ENCODE measurements at places on chromosomes 3 and 15.

DNA sequence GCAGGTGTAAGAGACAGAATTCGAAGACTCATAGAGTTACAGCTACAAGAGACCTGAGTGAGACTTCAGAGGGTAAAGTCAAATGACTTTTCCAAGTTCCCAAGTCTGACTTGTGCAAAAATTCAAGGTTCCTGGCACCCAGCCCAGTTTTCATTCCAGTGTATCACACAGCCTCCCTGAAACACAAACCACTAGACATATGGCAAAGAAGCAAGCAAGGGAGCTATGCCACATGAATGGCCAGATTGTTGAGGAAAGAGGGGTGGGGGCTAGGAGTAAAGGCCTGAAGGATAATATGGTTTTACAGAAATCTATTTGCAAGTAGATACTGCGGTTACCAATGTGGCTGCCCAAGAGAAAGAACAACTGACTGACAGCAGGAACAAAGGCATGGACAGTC, 301.2 kb downstream of the MECOM start:
- no peak for DNase-seq

GRCh38 chr3:160885791-160886286, 129.8 kb downstream of the PPM1L start:
- no peak for DNase-seq

- DNase-seq = no peak
Measured at GRCh38 chr3:40306336-40306735, 3.2 kb upstream of the EIF1B start.

DNA sequence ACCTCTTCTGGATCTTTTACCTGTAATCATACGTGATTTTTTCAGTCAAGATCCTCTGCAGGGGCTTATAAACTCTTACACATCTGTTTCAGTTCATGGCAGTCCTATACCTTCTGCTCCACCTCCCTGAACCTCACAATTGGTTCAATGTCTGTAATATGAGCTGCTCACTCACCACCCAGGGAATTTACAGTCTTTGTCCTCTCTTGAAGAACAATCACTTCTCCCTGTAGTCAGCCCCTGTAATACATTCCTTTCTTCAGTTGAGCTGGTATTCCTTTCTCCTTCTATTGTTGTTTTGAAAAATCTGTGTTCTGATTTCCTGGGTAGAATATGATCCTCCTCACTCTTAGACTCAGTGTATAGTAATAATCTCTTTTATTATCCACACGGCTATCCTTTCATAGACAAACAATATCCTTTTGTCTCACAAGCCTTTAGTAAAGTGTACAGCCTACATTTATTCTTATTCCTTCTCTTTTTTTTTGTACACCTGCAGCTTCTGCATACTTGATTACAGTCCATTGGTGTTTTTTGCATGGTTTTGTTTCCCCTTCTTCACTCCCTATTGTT, 101.8 kb downstream of the NECTIN3 start:
- DNase-seq = no peak

- no peak for DNase-seq
Measured at GRCh38 chr15:93179700-93180102, 90.7 kb upstream of the RGMA start.

DNA sequence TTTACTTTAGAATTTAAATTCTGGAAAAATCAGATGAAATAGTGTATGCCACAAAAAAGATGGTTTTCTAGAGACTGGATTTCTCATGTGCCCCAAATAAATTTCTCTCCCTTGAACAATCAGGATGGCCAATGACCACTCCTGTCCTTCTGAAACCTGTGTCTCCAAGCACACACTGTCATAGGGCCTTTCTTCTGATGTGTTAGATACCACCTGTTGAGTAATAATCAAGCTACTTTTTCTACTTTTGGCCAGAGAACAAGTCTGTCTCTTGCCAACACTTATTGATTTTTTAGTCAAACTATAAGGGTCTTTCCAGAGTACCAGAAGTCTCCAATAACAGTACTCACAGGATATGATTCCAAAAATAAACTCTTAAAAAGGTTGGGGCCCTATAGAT, 16.1 kb upstream of the TFG start:
- no peak for DNase-seq

- DNase-seq = no peak
Measured at GRCh38 chr15:40146037-40146436, 14.8 kb upstream of the BUB1B start.

- no peak for DNase-seq
Measured at GRCh38 chr15:99613887-99614647, 48.3 kb downstream of the MEF2A start.

- DNase-seq = no peak
Measured at GRCh38 chr15:39585389-39585841, 4.5 kb downstream of the THBS1 start.

- DNase-seq = no peak
Measured at GRCh38 chr15:39976291-39977274, 42.7 kb downstream of the EIF2AK4 start.

GRCh38 chr3:58490860-58491501, 915 bp upstream of the KCTD6 start:
- no peak for DNase-seq

DNA sequence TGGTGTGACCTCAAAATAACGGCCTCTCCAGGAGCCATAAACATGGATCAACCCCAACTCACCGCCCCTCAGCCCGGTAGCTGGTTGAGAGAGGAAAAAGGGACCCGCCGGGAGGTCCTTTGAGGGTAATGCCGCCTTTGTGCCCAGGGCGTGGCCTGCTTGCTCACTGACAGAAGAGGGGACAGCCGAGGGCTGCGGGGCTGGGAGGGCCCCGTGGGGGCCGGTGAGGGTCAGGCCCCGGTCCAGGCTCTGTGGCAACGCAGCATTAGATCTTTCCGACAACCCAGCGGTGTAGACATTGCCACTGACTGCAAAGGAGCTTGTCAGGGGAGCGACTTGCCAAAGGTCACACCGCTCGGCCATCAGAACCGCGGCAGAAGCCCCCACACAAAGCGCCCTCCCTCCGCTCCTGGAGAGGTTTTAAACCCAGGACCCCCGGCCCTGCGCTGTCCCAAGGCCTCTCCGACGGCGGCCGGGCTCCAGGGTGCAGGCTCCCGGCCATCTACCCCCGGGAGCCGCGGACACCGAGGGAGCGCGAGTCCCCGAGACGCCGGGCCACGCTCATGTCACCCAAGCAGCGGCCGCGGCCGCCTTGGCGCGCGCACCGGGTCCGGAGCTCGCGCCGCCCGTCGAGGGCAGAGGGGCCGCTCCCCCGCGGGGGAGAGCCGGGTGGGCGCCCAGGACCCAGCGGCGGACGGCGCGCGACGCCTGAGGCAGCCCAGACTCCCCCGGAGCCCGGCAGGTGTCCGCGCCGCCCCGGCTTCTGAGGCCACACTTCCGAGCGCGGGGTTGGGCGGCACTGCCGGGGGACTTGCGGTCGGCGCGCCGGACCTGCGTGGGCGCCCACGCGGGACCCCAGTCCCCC, 975 bp downstream of the PCSK6 start:
- no peak for DNase-seq

DNA sequence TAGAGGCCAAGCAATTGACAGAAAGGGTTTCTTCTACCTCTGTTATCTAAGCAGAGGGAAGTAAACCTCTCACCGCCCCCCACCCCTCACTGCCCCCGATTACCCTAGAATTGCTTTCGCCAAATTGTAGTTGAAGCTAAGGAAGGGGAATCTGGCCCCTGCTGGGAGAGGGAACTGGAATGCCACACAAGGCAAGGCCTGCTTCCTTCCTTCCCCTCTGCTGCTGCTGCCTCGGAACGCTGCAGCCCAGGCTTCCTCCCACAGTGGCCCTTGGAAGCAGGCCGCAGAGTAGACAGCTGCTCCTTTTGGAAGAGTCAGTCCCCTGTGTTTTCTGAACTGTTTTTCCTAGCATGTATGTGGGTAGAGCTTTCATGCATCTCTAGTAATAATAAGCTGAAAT, 21.6 kb downstream of the RLBP1 start:
- DNase-seq = no peak

DNA sequence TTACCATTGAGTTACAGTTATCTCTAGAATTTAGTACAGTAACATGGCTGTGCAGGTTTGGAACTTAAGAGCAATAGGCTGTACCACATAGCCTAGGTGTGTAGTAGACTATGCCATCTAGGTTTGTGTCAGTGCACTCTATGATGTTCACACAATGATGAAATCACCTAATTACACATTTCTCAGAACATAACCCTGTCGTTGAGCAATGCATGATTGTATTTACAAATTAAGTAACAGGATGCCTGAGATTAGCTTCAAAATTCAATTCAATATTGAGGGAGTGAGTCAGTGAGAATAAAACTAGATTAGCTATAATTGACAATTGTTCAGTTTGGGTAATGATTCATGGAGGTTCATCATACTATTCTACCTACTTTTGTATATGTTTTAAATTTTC, 633.8 kb downstream of the IGSF11 start:
- DNase-seq = no peak

DNA sequence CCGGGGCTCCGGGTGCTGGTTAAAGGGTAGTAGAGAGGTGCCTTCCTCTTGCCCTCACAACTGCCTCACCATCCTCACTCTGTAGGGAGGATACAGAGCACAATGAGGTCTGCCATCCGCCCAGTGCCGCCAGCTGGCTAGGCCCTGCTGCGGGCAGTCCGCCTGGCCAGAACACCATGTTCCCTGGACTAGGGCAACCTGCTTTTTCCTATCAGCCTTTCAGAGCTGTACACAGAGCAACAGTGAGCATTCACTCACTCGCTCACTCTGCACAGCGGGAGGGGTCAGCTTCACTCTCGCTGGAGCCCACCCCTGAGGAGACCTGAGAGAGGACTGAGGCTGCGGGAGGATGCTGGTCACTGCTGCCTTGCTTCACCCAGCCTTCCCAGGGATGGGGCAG, 218.7 kb upstream of the CHRNA7 start:
- no peak for DNase-seq

GRCh38 chr3:97612632-97613031, 151.9 kb upstream of the ARL6 start:
- DNase-seq = no peak

GRCh38 chr3:69408542-69408941, 22.7 kb upstream of the FRMD4B start:
- no peak for DNase-seq

DNA sequence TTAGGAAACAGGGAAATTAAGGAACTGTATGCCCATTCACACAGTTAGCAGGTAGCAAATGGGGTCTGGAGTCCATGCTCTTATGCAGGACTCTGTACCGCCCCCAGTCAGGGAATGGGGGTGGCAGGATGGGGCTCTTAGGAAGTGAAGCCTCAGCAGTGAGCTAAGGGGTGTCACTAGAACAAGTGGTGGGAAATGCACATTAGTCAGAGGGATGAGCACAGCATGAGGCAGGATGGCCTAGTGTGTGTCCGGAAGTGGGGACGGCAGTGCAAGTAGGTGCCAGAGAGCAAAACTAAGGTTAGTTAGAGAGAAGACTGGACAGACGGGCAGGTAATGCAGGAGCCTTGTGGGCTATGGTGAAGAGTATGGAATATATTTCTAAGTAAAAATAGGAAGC, 60.7 kb downstream of the ST3GAL6 start:
- no peak for DNase-seq

GRCh38 chr3:12268049-12268735, 20.7 kb upstream of the PPARG start:
- no peak for DNase-seq

- DNase-seq = peak; percentile 42
Measured at GRCh38 chr15:80567721-80568157, 127.4 kb upstream of the ABHD17C start.

DNA sequence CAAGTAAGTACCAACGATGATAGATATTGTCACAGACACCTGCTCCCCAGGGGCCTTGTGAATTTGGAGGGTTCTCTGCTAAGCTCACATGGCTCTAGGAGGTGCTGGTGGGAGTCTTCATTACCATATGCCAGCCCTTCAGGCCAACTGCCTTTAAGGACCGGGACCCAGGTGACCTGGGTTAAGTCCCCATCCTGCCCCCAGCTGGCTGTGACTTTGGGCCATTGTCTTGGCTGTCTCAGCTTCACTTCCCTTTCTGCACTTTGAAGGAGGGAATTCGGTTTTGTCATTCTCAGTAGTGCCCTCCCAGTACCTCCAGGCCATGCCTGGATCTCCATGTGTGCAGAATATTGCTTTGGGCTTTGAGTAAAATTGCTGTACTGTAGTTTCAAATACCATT, 72.8 kb upstream of the ACAD9 start:
- DNase-seq = no peak

DNA sequence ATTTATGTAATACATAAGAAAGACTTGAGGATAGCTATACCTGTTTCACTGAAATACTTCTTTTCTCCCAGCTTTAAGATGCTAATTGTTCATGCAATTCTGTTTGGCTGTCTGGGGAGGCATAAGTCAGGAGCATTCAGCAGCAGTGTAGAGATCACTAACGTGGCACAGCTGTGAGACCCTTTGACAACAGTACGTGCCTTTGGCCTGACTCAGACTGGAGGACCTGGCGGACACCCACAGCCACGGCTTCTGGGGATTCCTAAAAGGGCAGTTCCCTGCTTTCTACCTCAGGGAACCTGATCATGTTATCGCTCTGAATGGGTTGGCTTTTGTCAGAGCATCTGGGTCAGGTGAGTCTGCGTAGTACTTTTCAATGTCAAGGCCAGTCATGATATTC, 295.0 kb upstream of the ICE2 start:
- DNase-seq = no peak

DNA sequence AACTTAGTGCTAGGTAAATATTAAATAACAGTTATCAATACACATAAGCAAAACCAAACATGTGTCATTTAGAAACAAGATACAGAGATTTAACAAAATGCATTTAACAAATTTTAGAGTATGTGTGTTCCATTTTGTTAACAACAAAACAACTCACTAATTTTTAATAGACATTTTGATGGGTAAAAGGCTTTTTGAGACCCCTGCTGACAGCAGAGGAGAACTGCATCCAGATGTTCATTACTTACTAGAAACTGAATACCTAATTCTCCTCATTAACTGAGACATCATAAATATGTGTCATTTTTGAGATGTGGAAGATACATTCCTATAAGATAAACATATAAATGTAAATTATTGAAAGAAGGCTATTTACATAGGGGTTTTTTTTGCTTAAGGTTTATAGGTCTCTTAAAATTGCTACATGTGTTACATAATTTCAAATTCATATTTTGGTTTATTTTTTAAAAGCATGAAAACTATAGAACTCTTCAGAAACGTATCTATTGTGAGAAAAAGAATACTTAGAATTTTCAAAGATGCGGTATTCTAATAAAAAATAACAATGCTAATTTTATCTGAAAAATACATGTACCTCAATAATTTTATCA, 1009.8 kb downstream of the TUSC7 start:
- DNase-seq = peak; percentile 5

DNA sequence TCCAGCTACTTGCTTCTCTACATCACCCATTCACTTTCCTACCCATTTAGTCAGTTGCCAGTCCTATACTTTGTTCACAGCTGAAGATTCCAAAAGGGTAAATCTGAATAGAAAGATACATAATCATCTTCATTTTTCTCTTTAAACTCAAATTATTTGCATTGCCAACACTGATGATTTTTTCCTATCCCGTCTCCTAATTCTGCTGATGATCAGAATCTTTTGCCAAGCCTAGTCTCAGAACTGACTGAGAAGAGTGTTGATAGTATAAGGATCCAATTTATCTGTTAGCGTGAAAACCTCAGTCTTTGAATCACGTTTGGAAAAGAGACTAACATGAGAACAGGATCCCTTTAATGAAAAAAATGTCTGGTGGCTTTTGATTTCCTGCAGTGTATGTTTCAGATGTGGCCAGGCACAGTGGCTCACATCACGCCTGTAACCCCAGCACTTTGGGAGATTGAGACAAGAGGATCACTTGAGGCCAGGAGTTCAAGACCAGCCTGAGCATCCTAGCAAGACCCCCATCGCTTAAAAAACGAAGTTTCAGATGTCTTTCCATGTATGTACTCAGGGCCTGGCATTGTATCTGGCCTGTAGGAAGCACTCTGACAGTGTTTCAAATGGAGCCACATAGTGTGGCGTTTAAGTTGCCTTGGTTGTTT, 169.4 kb downstream of the KLHL25 start:
- no peak for DNase-seq
